T-helper 22 cell (primary cell): ENCODE measurements at places on chromosomes 6 and 20.

- no peak for DNase-seq
These were observed 903 bp downstream of the SLC4A11 start for GRCh38 chr20:3237958-3238615.

GRCh38 chr20:58306421-58307261, 2.9 kb upstream of the RAB22A start:
- DNase-seq: peak; percentile 75

DNA sequence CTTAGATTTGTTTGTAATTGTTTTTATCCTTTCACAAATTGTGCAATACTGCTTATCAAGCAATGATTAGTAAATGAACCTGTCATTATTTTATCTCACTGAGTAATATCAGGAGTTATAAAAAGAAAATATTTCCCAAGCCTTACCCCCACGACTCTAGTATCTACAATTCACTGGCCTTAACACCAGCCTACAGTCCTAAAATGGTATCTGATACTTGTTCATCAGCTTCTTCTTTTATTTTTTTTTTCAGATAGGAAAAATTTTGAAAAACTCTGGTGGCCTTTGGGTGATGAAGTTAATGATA, 160.8 kb upstream of the FOXA2 start:
- DNase-seq: no peak

DNA sequence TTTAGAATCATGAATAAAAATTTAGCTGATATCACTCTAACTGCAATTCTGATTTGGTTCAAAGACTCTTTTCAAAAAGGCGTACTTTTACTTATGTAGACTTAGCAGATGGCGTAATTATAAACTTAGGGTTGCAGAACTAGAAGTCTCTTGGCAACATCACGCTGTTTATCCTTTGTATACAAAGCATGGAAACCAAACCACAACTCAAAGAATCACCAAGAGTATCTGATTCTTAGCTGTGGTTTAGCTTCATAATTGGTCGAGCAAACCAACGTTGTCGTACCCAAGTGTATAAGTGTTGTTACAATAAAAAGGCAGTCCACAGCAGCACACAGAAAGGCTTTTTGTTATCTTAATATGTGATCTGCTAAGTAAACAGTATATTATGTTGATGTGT, 18.2 kb downstream of the STMND1 start:
- DNase-seq: no peak

DNA sequence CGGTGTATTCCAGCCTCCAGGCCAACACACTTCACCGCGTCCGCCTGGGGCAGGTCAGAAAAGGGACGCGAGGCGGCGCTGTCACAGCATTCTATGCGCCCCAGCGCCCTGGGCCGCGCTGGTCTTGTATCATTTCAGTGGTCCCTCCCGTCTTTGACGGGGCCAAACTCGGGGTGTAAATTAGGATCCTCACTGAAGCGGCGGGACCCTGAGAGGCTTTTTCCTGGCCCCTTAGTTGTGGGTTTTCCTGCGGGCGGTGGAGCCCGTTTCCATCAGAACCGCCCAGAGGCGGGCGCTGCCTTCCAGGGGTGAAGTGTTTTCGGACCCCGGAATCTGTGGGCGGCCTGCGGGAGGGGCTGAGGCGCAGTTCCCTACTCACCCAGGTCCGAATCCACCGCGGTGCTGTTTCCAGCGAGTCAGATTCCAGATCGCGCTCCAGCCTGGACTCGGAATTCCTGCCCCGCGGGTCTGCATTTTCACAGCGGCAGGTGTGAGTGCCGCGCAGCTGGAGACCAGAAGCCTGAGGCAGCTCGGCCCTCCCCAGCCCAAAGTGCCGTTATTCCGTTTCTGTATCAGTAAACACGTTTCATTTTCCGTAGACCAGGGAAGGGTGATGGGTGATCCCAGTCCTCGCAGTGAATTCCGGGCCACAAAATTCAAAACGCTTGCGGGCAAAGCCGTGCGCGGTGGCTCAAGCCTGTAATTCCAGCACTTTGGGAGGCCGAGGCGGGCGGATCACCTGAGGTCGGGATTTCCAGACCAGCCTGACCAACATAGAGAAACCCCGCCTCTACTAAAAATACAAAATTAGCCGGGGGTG, 3.9 kb upstream of the MICB start:
- peak; percentile 55 for DNase-seq

DNA sequence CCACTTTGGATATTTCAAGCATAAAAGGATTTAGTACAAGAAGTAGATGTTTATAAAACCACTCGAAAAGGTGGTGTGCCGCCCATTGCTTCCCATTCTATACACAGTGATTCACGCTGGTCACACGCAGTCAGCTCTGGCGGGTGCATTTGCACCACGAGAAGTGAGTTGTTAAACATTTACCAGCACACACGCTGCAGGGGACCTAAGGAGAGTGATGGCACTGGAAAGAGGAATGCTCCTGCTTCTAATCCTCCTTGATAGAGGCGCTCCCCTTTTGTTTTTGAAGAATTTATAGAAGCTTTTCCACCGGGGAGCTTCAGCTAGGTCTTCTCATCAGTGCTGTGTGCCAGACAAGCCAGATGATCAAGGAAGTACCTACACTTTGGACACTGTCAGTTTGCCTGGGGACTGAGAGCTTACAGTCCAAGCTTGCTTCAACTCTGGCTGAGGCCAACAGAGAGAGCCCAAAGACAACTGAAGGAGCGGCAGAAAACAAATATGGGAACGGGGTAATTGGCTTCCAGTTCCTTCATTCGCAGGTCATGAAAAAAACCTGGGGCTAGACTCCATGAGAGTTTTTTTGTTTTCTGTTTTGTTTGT, 31.2 kb downstream of the MUC22 start:
- no peak for DNase-seq
